ENCODE measurements at places on chromosomes 6 and 20.

DNA sequence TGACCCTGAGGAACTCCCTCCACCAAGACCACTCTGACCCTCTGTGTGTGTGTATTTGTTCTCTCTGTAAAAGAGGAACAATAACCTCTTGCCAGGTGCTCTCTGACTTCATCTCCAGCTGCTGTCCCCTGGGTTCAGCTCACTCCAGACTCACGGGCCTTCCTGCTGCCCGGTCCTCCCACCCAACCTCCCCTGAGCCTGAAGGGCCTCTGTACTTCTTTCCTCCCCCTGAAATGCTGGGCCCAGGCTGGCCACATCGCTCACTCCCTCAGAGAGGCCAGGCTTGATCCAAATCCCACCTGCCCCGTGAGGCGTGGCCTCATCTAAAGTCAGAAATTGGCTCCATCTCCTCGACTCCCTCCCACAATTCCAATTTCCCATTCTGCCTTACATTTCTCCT is 202.4 kb downstream of the PRKN start:
- no peak for DNase-seq

DNA sequence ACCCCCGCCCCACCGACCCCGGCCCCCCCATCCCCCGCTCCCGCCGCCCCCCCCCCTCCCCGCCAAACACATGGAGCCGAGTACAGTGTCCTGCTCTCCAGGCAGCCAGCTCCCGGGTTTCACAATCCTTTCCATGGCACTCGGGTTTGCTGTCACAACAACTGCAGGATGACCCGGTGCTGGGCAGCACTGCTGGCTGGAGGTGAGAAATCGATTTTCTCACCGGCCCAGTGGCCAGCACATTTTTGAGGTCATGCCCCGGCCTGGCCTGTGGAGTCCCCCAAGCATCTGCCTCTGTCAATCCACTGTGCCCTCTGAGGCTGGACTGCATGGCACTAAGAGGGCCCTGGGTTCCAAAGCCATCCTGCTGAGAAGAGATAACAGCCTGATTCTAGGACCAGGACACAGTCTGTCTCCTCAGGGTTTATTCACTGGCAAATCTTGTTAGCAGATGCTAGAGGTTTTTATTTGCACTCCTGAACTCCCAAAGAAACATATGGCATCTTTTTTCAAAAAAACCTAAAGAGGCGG is 129.5 kb downstream of the NFATC2 start:
- no peak for DNase-seq

DNA sequence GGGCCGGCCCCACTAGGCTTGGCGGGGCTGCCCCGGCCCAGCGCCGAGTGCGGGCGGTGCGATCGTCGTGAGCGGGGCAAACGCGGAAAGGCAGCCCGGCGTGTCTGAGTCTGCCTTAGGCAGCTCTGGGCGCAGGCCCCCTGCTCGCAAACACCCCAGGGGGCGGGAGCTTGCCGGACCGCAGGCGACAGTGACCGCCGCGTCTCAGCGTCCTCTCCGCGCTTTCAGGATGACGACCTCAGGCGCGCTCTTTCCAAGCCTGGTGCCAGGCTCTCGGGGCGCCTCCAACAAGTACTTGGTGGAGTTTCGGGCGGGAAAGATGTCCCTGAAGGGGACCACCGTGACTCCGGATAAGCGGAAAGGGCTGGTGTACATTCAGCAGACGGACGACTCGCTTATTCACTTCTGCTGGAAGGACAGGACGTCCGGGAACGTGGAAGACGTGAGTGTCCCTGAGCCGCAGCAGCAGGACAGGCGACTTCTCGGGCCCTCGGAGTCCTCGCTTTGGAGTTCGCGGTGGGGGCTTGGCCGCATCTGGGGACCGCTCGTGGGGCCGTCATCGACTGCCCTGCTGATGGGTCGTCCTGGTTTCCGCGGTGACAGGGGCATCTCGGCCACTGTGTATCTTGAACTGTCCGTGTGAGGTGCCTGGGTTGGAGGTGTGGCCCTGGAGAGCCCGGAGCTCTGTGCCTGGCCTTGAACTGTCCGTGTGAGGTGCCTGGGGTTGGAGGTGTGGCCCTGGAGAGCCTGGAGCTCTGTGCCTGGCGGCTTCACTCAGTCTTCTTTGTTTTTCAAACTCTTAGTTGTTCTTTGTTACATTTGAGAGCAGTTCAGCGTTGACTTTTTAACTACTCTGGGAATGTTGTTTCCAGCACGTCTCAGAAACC is 786 bp downstream of the ADRM1 start:
- DNase-seq: no peak

DNA sequence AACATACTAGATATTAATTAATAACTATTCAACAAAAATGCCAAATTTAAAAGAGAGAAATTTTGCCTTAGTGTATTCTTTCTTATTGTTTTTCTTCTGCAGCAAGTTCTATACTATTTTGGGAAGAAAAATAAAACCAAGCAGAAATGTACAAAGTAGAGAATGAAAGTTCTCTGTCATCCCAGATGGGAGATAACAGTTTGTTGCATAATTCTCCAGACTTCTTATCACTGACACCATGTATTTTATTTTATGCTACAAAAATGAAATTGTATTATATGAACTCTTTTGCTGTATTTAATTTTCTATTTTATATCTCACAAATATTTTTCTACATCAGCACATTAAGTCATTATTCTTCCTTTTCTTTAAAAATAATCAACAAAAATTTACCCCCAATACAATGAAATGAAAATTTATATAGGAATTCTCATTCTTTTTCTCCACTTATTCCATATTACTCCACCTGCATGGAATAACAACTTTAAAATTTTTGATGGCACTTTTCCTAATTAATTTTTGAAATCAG is 18.2 kb downstream of the TMEM244 start:
- no peak for DNase-seq

DNA sequence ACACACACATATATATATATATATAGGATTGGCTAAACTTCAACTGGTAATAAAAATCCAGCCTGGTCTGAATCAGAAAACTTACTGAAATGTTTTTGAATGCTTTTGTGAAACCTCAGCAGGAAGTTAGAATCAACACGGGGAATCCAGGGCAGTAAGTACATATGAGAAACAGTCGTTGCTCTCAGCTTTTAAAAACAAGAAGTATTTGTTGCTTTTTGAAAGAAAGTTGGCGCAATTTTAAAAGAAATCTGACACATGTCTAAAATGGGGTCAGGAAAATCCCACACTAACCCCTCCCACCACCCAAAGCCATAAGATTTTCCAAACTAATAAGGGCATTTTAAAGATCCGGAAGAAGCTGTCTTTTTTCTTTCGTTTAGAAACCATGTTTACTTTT is 11.5 kb upstream of the CCDC170 start:
- no peak for DNase-seq

GRCh38 chr6:23334360-23334759 is 765.0 kb downstream of the HDGFL1 start:
- no peak for DNase-seq

DNA sequence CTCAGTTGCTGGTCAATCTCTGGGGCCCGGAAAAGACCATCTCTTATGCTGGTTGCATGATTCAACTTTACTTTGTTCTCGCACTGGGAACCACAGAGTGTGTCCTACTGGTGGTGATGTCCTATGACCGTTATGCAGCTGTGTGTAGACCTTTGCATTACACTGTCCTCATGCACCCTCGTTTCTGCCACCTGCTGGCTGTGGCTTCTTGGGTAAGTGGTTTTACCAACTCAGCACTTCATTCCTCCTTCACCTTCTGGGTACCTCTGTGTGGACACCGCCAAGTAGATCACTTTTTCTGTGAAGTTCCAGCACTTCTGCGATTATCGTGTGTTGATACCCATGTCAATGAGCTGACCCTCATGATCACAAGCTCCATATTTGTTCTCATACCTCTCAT is 4.3 kb downstream of the OR2J3 start:
- DNase-seq: no peak

- DNase-seq: no peak
Measured at GRCh38 chr6:27494987-27495385, 22.1 kb upstream of the ZNF184 start.

GRCh38 chr20:52150440-52151258 is 40.9 kb downstream of the ZFP64 start:
- no peak for DNase-seq

DNA sequence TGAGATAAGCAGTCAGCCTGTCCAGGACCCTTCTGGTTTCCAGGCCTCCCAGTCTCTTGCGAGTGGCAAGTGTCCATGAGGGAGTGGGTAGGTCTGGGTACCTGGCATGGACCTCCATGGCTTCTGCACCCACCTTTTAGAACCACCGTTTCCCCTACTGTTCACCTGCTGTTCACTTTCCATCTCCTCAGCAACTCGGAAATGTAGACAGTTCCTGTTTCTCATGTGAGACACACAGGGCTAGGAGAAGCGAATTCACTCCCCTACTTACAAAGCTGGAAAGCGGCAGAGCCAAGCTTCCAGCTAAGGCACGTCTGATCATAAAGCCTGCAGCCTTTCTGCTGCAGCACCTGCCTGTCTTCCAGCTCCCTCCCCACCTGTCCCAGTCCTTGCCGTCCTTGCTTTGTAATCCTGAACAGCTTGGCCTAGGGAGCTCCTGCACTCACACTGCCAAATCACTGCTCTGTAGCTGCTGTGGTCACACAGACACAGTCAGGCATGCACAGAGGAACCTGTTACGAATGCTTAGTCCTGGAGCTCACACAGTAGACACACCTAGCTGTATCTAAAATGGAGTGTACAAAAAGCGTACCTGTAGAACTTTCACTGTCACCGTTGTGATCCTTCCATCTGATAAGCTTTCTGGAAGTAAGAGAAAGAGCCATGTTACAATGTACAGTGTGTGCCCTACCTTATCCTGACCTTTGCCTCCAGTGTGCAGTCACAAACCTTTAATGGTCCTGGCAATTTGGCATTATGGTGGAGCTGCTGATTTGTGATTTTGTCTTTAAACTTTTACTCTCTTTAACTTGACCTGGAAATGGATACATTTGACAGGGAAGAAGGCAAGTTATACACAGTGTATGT is 294.1 kb downstream of the NRN1 start:
- DNase-seq: no peak

- no peak for DNase-seq
Measured at GRCh38 chr6:56849896-56850295, 105.0 kb upstream of the BEND6 start.

DNA sequence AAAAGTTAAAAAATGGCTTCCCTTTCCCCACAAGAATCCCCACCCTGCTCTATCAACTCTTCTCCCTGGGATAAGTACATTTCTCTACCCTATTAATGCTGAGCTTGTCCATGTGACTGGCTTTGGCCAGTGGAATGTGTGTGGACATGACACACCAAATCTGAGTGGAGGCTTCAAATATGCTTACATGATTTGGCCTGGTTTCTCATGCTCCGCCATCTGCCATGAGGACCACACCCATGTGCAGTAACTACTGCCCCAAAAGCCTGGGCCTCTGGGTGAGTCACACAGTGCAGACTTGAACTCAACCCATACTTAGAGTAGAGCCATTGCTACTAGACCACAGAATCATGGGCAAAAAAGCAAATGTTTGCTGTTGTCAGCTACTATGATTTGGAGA is 65.4 kb downstream of the PRND start:
- no peak for DNase-seq

- DNase-seq: no peak
Measured at GRCh38 chr20:25541676-25542075, 43.7 kb downstream of the NINL start.
